Stimulated activated CD8-positive, alpha-beta memory T cell treated with anti-CD3 and anti-CD28 coated beads, Interleukin-7, amount 100 ng/mL, for 4 hours (primary cell): ENCODE measurements at places on chromosomes 2 and 18.
A peak's percentile ranks its signal among the peaks of the same experiment; 100 is the strongest.

GRCh38 chr2:158097481-158097880 lies 4.2 kb upstream of the UPP2 start:
- DNase-seq, result no peak

DNA sequence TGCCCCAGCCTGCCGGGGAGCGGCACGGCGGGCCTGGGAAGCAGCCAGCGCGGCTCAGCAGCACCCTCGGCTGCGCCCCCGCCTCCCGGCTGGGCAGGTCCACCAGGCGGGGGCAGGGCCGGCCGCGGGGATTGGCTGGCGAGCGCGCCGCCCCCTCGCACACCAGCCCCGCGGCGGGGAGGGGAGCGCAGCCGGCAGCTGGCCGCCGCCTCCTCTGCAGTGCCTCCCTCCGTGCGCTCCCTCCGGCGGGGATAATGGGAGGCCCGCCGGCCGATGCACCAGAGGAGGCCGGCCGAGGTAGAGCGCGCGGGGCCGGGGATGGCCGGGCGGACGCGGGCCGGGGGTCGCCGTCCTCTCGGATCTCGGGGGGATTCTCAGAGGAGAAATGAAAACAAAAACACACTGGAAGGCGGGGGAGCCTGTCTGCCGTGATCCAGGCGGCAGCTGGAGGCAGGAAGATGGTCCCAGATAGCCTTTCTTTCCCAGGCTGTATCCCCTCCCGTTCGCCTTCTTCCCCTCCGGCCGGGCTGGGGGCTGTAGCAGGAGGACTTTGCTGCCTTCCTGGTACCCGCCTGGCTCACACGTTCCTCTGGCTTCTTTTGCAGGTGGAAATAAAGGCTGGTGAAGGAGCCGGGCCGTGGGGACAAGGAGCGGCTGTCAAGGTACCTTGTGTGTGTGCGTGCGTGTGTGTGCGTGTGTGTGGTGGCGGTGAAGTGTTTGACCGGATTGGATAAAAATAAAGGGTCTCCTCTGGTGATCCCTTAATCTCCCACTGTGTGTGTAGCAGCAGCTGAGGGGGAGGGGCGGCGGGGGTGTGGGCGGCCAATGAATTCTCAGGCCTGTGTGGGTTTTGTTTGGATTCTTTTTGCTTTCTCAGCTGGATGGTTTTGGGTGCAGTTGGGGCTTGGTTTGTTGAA lies 18.1 kb downstream of the TET3 start:
- DNase-seq, result peak; percentile 79

GRCh38 chr18:47883771-47884413 lies 46.6 kb downstream of the SMAD2 start:
- no peak for DNase-seq

DNA sequence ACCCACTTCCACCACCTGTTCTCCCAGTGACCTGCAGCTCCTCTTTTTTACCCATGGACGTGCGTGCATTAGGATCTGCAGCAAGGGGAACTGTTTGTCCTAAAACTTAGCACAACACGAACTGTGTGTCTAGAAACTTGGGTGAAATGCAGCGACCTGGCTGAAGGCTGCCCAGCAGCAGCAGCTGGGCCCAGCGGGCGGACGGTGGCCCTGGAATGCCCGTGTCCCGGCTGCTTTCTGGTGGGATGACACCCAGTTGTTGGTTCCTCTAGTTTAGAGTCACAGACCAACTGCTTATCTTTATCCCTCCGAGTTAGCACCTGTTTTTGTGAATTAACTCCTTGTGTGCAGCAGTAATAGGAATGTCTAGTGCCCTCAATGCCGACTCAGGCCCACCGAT lies 61.9 kb upstream of the PXDN start:
- no peak for DNase-seq

DNA sequence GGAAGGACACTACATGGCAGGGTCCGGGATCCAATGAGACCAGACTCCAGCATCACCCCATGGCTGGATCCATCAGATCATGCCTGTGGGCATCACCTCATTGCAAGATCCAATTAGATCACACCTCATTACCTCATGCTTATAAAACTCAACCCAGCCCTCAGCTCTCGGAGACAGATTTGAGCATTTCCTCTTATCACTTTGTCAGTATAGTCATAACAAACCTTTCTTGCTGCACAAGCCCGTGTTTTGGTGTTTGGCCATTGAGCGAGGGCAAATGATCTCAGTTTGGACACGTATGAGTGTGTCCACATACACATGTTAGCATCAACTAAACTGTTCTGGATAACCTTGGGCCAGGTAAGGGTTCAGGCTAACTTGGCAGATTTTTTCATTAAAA lies 58.8 kb downstream of the CCDC195 start:
- no peak for DNase-seq

DNA sequence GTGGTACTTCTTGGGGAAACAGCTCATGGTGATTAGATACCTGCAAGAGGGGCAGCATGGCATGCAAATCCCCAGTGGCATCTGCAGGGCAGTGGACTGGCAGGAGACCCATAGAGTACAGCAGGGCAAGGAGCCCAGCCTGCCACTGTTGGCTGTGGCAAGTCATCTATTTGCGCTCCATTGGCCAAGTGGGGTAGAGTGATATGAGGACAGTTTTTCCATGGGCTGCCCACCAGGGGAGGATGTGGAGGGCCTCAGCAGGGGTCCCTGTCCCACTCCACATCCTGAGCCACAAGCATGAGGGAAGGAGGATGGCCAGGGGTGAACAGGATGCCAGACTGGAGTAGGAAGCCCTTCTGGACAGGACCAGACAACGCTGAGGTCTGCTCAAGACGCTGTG lies 50.9 kb upstream of the OTOF start:
- DNase-seq, result no peak

GRCh38 chr18:10055125-10055750 lies 141.4 kb downstream of the VAPA start:
- no peak for DNase-seq

DNA sequence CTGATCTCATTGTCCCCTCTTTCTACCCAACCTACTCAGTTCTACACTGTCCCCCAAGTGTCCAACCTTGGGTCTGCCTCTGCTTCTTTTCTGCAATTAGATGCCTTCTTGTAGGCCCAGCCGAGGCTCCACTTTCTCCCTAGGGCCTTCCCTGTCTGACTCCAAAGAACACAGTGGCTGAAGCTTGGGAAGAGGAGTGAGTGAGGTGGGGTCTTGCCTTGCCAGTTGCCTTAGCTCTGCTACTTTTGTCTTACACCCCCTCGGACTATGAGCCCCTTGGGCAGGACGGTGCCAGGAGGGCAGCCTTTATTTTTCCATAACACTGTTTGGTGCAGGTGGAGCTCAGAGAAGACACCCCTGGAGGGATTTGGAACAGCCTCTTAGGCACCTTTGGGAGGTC lies 345.1 kb downstream of the CYP26B1 start:
- DNase-seq, result no peak

DNA sequence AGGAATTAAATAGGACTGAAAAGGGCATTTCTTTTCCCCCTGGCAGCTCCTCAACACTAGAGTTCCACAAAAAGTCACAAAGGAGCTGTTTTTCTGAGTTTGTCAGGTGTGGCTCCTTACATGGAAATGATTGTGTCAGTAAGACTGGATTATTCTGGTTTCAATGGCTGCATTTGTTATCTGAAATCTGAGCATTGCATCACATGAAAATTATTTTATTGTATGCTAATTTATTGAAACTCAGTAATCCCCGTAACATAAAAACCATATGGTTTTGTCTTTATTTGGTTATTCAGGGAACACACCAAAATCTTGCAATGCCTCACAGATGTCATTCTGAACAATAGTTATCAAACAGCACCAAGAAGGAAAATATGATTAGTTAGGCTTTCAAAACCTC lies 439.7 kb upstream of the TNP1 start:
- no peak for DNase-seq

DNA sequence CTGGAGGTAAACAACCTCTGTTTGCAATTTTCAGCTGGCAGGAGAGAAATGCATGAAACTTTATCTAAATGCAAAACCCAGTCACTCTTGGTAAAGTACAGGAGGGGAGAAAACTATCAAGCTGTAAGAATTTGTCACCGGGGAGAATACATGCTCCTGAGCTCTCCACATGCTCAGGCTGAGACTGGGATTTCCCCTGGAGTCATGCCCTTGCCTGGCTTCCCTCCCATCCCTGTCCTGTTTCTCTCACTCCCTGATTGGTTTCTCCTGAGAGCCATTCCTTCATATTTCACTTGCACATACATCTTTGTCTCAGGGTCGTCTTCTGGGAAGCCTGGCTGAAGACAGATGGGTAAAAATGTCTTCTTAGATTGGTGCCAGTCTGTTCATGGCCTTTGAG lies 52.9 kb upstream of the SPATS2L start:
- no peak for DNase-seq
